Fibroblast of skin of abdomen (primary cell): ENCODE measurements at places on chromosomes 3 and 15.

DNA sequence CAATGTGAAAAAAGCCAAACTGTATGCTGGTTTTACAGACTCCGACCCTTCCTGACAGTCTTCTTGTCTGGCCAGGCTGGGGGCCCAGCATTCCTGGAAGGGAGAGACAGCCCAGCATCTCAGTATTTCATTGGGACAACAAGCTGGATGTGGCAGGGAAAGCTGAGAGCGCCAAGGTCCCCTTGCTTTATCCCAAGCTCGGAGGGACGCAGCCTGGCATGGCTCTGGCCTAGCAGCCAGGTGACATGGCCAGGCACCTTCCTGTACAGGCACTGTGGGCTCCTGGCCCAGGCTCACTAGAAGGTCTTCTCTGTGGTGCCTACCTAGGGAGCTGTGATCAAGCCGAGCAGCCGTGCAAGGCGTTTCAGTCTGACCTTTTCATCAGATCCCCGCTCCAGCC, 33.0 kb downstream of the UMPS start:
- no peak for DNase-seq

- peak; percentile 18 for DNase-seq
These were observed 32.2 kb upstream of the BCL6 start for GRCh38 chr3:187777331-187777941.

DNA sequence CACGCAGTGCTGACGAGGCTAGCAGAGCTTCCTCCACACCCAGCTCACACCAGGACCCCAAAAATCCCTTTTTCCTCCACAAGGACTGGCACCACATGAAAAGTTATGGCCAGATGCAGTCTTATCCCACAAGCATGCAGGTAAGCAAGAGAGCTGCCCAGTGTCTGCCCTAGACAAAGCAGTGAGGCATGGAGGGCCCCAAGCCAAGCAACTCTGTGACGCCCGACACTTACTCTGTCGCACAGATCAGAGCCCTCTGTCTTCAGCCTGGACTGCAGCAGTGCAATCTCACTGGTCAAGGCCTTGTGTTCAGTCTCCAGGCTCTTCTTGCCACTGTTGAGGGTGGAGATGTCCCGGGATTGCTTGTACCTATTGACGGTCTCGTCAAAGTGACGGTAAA, 28.7 kb downstream of the RPN1 start:
- DNase-seq = no peak

GRCh38 chr3:146530609-146531008, 13.8 kb downstream of the PLSCR1 start:
- no peak for DNase-seq

GRCh38 chr15:29568840-29569532, 253.3 kb downstream of the TJP1 start:
- no peak for DNase-seq

- no peak for DNase-seq
These were observed 508.5 kb downstream of the GABRG3 start for GRCh38 chr15:27479296-27480140.

- peak; percentile 14 for DNase-seq
These were observed 6.3 kb downstream of the GORASP1 start for GRCh38 chr3:39101022-39101689.

DNA sequence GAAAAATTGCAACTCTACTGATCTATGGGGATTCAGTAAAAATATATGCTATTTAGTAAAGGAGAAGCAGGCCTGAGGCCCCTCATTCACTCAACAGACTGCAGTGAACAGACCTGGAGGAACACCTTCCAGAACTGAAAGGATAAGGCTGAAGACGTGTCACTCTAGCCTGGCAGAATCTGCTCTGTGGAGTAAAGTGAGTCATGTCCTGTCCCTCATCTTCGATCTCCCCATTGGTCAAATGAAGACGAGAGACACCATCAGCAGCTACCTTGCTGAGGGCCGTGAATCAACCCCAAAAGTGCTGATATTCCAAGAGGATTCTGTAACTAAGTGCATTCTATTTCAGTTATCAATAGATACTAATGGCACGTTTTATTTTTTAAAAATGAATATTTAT, 359.7 kb downstream of the FGF12 start:
- no peak for DNase-seq

GRCh38 chr3:129793942-129794310, 99.6 kb downstream of the TMCC1 start:
- DNase-seq = no peak

GRCh38 chr3:105388176-105388575, 21.5 kb downstream of the ALCAM start:
- DNase-seq = no peak

GRCh38 chr3:121768452-121768851, 18.9 kb upstream of the GOLGB1 start:
- no peak for DNase-seq

GRCh38 chr3:128491941-128492670, 895 bp downstream of the GATA2 start:
- DNase-seq = no peak

DNA sequence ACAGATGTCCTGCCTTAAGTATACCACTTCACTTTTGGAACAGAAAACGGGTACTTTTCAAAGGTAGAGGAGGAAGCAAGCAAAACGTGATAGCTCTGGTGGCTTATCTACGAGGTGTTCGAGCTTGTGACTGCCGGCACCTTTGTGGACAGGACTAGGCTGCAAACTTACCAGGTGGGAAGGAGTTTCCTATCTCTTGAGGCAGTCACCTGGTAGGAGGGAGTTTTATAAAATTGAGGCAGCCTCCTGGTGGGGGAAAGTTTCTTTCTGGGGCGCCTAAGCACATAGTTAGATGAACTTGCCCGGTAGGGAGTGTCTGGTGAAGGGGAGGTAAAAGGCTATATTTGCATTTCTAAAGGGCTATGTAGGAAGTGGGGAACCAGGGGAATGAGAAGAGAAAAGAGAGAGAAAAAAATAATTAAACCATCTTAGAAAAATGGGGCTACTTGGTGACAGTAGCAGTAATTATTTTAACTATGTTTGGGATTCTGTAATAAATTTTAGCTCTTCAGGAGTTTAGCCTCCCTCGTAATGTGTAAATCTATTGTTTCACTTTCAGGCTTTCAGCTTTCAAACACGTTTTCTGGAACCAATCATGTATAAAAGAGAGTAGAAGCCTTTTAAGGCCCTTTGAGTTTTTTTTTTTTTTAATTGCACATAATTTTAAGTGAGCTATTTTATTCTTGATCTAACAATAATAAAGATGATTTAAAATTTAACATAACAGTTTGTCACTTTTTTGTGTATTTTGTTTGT, 131.0 kb downstream of the IL5RA start:
- no peak for DNase-seq

DNA sequence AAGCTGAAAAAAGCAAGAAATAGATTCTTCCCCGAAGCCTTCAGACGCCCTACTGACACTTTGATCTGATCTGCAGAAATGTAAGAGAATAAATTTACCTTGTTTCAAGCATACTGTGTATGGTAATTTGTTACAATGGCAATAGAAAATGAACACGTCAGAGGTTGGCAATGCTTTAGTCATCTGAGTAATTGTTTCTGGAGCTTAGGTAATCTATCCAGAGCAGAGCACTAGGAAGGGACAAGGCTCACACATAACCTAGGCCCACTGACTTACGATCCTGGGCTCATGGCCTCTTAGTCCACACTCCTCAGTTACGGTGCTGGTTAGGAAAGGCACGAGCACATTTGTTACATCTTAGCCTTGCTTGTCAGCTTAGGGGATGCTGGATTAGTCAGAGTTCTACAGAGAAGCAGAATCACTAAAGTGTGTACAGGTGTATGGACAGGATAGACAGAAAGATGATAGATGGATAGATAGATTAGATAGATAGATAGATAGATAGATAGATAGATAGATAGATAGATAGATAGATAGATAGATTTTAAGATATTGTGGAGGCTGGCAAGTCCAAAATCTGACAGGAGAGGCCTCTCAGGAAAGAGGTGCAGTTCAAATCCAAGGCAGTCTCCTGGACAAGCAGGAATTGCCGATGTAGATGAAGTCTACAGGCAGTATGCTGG, 46.8 kb upstream of the TBC1D23 start:
- peak; percentile 31 for DNase-seq

- DNase-seq = peak; percentile 51
These were observed at the start of gene DLEC1 for GRCh38 chr3:38039101-38039898. Gene DLEC1 (plus strand): TSS chr3:38039208. CDS start chr3:38039226, 18 bp downstream.

DNA sequence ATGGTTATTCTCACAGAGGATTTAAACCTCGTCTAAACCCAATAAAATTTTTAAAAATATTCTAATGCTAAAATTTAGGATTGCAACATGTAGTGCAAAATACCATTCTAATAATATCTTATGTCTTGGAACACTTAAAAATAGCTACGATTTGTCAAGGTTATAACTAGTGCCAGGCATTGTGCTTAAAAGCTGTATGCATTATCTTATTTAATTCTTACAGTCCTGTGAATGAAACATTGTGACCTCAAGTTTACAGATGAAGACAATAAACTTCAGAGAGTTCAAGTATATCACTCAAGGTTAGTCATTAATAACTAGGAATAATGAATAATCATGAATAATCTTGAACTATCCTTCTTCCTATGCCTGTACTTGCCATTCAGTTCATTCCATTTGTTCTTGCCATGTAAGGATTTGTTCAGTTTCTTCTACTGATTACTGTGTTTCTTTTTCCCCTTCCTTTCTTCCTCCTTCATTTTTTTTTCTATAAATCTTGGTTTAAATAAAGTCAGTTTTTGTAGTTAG, 897.6 kb upstream of the NR2F2 start:
- no peak for DNase-seq

DNA sequence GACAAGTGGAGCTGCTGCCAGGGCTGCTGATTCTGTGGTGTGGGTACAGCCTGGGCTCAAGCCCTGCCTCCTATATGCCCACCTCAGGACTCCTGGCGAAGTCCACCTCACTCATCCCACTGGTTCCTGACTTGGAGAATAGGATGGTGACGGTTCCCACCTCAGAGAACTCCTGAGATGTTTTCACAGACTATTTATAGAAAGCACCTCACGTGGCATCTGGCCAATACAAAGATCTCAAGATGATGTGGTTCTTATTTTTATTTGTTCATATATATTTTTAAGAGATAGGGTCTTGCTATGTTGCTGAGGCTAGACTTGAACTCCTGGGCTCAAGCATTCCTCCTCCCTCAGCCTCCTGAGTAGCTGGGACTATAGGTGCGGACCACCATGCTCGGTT, 236.9 kb upstream of the BHLHE40 start:
- DNase-seq = no peak

GRCh38 chr3:49427586-49427985, 1.5 kb downstream of the NICN1 start:
- no peak for DNase-seq

- DNase-seq = no peak
These were observed 32.8 kb upstream of the OCA2 start for GRCh38 chr15:28131946-28132345.

DNA sequence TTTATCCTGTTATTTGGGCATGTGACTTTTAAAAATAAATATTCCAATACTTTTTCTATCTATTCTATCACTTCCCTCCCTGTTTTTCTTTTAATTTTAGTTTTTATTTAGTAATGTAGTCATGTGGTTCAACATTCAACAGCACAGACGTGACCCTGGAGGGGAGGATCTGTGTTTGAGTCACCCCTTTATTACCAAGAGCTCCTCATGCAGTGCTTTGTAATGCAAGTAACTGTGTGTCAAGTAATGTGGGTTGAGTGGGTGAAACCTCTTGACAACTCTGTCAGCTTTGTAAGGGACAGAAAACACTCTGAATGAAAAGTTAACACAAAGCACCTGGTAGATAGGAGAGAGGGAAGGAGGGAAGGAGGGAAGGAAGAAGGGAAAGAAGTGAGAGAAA, 89.7 kb upstream of the FGF12 start:
- DNase-seq = peak; percentile 56

DNA sequence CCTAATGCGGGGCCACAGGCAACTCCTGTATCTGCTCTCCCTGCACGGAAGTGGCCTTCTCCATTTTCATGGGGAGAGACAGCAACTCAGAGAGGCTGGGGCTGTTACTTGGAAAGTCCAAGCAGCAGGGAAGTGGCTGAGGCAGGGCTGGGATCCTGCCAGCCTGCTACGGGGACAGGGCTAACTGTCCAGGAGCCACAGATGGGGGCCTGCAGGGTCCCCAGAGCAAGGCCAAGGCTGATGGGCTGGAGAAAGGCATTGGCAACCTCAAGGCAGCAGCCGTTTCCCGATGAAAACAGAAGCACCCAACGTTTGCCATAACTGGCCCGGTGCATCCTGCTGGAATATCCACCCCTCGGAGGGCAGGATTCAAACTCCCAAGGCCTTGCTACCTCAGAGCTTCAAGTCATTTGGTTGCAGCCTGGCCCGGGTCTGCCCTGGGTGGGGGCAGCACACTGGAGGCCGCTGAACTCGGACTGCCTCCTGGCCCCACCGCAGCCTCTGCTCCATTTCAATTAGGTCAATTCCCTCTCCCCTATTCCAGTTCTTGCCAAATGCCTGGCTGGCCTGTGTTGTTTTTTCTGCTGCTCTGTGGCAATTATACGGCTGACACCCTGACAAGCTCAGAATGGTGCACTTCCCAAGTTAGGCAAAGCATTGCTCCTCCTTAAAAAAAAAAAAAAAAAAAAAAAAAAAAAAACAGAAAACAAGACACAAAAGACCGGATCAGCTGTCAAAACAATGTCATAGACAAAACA, 143.5 kb downstream of the NUP210 start:
- DNase-seq = no peak

- no peak for DNase-seq
These were observed 60.8 kb downstream of the ATP13A5 start for GRCh38 chr3:193317682-193318300.

- DNase-seq = peak; percentile 82
These were observed 398.7 kb downstream of the SHQ1 start for GRCh38 chr3:72449551-72449950.

DNA sequence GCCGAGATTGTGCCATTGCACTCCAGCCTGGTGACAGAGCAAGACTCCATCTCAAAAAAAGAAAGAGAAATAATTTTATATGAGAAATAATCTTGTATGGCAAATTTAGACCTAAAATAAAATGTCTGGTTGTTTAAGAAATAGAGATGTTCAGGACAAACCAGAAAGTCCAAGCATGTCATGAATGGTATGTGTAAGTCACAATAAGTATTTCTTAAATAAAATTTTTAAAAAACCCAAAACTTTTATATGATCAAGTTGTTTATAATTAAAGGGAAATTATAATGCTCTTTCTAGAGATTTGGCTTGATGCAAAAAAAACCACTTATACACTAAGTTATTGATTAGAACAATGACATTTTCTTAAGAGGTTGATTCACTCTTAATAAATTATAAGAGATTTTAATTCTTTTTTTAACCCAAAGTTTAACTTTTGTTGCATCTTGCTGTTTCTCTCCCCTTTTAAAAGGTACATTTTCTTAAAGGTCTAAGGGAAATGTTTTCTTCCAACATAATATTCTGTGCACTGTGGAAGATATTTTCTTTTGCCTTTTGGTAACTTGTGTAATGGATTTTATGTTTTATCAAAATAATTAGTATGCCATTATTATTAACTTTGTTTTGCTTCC, 105.7 kb downstream of the RTP4 start:
- DNase-seq = no peak
